ENCODE measurements at places on chromosomes 3 and 15. TPM values are rescaled to one million over a fixed set of nuclear protein-coding genes. Genes with fewer than 3 reads are reported as not detected.

NT5DC2 gene
- 73.0 TPM for total RNA-seq

TAMM41 gene
- total RNA-seq: 26.4 TPM

GOLGA8M gene
- total RNA-seq: not detected

CAMK2N2 gene
- total RNA-seq: not detected

MESP1 gene
- total RNA-seq: under 0.01 TPM

CCDC13 gene
- total RNA-seq: not detected

MCF2L2 gene
- total RNA-seq: 2.7 TPM

SIDT1 gene
- not detected for total RNA-seq

NAALADL2 gene
- 0.73 TPM for total RNA-seq
